ENCODE measurements at places on chromosomes 13 and 19.

GRCh38 chr19:7460562-7460966 lies 28.3 kb downstream of the PEX11G start:
- DNase-seq: no peak

DNA sequence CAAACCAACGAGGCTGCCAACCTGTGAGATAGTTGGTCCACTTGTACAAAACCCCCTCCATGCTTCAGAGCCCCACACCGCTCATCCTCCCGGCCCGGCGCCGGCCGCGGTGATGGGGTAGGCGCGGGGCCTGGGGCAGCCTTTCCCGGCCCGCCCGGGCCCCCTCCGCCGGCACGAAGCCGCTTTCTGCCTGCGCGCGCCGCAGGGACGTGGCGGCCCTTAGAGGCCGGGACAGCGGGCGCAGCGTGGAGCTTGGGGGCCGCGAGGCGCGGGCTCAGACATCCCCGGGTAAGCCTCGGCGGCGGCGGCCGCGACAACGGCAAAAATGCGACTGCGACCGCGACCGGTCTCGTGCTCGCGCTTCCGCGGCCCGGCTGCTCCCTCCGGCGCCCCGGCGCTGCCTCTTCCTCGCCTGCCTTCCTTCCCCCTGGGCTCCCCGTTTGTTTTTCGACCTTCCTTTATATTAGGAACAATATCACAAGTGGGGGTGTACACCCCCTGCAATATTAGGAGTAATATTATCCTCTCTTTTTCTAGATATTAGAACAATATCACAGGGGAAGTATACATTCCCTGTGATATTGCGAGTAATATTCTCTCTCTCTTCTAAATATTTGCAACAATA lies 53.9 kb upstream of the CEACAM21 start:
- no peak for DNase-seq

GRCh38 chr13:43584751-43585150 lies 202.0 kb downstream of the ENOX1 start:
- DNase-seq: no peak

GRCh38 chr19:40157059-40157458 lies 34.2 kb upstream of the MAP3K10 start:
- DNase-seq: no peak

- peak; percentile 51 for DNase-seq
Observed at GRCh38 chr13:49791315-49791710, 1.2 kb downstream of the KPNA3 start.

DNA sequence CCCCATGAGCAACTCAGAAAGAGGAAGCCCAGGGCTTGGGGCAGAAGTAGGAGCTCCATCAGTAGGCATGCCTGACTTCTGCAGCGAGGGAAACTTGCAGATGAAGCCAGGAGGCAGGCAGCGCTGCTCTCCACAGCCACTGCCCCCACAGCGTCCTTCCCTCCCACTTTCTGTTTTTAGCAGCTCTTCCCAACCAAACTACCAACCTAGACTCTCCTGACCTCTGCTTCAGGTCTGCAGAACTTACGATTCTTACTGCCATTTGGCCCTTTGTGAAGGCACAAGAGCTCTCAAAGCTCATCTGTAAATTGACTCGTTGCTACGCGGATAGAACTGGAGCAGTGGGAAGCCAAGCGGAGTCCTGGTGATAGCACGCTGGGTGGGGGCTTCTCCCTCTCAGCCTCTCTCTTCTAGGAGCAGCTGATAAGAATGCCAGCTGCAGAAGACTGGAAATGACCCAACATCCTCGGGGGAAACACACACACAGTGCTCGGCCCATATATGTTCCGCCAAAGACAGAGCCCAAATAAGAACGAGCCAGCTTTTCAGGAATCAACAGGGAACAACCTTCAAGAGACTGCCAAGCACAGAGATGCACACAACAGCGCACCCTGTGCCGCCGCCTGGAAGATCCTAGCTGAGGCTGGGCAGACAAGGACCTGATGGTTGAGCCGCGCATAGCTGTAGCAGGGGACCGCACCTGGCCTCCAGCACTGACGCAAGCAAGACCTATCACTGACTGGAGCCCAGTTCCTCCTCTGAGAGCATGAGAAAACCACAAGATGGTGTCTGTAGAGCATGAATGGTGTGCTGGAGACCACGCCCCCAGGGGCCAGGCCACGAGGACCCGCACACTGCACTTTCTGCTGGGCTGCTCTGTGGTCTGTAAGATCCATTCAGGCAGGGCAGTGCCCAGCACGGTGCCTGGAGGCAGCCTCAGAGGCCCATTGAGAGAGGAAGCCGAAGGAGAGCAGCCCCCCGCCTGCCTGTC lies 15.9 kb upstream of the SLC35E1 start:
- peak; percentile 70 for DNase-seq

Measured in cerebellar cortex (tissue), 1 donor.